Hematopoietic multipotent progenitor cell treated with erythropoietin and hydrocortisone succinate and interleukin-3 and kit ligand, for 4 days (in vitro differentiated cells): ENCODE measurements at places on chromosomes 12 and 14.

DNA sequence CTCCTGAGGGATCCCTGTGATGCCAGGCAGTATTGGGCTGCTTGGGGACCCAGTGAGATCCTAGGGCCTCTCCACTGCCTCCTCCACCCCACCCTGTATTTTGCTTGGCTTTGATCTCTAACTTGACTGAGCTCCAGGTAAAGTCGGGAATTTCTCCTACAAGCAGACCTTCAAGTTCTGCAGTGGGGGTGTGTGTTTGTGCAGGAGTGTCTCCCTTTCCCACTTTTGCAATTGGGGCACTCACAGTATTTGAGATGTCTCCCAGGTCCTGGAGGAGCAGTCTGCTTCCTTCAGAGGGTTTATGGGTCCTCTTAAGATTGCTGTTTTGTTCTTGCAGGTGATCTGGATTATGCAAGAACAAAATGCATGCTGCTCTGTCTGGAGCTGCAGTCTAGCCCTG lies 68.9 kb downstream of the ALG10B start:
- no peak for DNase-seq

DNA sequence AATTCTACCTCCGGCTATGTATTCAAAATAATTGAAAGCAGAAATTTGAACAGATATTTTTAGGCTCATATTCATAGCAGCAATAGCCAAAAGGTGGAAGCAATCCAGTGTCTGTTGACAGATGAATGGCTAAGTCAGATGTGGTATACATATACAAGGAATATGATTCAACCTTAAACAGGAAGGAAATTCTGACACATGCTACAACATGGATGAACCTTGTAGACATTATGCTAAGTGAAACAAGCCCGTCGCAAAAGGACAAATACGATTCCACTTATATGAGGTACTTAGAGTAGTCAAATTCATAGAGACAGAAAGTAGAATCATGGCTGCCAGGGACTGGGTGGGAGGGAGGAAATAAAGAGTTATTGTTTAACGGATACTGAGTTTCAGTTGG lies 331.6 kb downstream of the PCNX1 start:
- DNase-seq = no peak

DNA sequence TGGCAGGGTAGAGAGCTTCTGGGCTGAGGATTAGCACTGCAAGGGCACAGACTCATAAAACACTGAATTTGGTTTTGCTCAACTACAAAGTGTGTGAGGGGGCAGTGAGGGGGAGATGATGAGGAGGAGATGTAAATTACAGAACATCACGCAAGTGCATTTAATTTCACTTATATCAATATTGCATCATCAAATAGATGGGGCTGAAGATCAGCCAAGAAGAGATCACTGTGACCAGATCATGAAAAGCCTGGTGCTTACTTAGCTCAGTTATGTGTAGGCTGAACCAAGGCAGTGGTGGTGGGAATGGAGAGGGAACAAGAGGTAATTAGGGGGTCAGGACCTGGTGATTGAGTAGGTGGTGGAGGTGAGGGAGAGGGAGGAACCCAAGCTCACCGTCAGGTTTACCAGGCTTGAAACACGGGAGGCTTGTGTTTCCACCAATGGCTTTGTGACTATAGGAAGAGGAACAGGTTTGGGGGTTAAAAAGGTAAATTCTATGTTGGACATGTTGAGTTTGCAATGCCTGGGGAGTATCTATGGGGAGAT lies 11.3 kb downstream of the FOS start:
- DNase-seq = no peak

DNA sequence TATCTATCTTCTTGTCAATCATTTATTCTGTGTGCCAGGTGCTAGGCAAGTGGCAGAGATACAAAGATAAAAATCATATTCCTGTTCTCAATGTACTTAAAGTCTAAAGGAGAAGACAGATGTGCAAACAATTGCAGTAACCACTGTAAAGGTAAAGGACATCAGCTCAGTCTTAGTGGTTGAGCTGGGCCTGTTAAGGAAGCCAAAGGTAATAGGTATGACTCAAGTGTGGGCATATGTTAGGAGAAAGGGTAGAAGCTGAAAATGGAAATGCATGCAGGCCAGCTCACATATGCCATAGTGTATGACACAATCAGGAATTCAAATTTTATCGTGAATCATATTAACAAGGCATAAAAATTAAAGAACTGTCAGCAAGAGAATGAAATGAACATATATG lies 49.8 kb downstream of the FAR2 start:
- no peak for DNase-seq

DNA sequence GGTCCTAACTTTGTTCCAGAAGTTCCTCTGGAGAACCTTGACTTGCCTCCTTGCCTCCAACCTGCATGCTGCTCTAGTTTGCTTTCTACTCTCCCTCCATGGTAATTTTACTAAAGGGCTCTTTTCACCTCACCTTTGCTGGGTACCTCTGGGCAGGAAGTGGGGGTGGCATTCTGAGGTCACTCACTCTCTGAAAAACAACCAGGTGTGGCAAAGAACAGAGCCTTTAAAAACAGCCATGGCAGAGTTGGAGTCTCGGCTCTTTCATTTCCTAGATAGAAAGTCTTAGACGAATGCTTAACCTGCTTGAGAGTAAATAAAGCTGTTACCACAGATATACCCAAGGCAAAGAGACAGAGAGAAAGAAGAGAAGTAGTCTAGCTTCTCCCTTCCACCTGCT lies 827.9 kb downstream of the BCL11B start:
- DNase-seq = no peak

DNA sequence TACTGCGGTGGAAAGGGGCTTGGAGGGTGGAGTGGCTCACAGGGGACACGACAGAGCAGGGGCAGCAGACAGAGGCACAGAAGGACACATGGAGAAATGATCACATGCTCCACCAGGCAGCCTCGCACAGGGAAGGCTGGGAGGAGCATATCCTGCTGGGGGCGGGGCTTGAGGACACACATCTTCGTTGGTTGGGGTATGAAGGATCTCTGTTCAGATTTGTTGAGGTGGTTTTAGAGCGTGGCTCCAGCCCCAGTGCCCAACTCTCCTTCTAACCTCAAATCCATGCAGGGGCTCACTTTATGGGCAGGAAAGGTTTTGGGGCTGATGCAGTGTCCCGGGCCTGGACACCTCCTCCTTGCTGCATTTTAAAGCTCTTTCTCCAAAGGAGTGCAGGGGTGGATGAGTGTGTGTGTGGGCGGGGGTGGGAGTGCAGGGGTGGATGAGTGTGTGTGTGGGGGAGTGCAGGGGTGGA lies 733 bp upstream of the P3H3 start:
- DNase-seq = peak; percentile 66

- DNase-seq = no peak
Measured at GRCh38 chr12:25101092-25101445, 93.9 kb downstream of the DNAI7 start.

- peak; percentile 31 for DNase-seq
Measured at GRCh38 chr12:70264067-70264867, 21.0 kb downstream of the CNOT2 start.

DNA sequence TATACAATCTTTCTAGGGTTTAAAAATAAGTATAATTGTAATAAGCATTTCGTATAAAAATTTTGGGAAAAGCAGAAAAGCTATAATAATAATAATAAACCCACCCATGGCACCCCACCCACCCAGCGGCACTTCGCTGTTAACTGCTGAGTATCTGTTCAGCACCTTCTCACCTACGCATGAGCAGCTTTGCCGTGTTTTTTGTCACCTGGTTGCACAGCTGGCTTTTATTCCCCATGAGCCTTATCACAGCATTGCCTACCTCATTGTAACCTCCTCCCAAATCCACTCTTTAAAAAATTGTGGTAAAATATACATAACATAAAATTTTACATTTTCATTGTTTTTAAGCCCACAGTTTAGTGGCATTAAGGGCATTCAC lies 34.7 kb downstream of the CYP46A1 start:
- no peak for DNase-seq

DNA sequence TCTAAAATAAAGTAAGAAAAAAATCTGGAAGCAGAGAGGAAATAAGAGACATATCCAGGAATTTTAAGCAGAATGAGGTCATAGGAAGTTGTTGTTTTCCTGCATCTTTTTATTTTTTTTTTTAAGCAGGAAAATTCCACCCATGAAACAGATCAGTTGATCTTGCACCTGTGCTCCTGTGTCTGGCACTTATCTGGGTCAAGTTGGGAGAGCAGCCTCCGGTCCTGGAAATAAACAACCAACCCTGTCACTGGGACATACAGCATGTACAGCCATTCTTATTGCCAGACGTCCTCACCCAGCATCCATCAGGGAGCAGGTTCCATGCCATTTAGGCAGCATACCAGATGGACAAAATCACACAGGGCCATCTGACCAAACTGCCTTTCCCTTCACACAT lies 266.0 kb upstream of the BTG1 start:
- no peak for DNase-seq

DNA sequence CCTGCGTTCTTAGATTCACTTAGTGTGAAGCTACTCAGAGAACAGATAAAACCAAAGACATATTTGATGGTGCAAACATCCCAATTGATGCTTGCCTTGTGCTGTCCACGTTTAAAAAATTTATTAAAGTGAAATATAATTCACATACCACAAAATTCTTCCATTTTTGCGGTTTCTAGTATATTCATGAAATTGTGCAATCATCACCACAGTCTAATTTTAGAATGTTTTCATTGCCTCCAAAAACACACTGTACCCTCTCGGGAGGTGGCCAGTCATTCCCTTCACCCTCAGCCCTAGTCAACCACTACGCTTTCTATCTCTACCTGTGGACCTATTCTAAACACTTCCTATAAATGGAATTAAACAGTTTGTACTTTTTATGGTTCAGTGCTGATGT lies 1109.2 kb downstream of the FLRT2 start:
- DNase-seq = no peak

GRCh38 chr12:76549131-76549530 lies 10.4 kb downstream of the OSBPL8 start:
- no peak for DNase-seq

DNA sequence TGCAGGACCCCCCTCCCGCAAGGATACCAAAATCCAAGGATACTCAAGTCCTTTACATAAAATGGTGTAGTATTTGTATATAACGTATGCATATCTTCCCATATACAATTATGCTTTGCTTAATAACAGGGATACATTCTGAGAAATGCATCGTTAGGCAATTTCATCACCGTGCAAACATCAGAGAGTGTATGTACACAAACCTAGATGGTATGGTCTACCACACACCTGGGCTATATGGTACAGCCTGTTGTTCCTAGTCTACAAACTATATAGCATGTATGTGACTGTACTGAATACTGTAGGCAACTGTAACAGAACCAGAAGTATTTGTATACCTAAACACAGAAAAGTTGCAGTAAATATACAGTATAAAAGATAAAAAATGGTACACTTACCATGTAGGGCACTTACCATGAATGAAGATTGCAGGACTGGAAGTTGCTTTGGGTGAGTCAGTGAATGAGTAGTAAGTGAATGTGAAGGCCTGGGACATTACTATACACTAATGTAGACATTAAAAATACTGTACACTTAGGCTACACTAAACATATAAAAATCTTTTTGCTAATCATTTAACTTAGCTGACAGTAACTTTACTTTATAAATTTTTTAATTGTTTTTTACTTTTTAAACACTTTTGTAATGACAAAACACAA lies 141.1 kb downstream of the SLC41A2 start:
- no peak for DNase-seq

- DNase-seq = no peak
Measured at GRCh38 chr12:96880220-96880619, 26.8 kb upstream of the NEDD1 start.

DNA sequence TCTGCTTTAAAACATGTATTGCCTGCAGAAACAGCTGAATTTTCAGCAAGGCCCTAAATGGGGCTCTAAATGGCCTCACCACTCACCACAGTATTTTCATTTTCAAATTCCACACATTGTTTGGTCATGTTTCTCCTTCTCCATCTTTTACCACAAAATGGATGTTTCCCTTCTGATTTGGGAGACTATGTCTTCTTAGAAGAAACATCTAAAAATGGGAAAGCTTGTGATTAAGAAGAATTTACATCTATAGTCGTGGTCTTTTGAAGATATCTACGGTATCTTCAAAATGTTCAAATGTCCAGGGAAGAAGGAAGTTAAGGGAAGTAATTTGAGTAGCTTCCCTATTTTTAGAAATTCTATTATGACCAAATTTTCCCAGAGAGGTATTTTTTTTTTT lies 20.7 kb upstream of the TUBA1C start:
- no peak for DNase-seq

- DNase-seq = no peak
Measured at GRCh38 chr12:32901553-32901952, 5.0 kb upstream of the PKP2 start.

GRCh38 chr12:186006-186625 lies 27.8 kb downstream of the SLC6A12 start:
- no peak for DNase-seq

DNA sequence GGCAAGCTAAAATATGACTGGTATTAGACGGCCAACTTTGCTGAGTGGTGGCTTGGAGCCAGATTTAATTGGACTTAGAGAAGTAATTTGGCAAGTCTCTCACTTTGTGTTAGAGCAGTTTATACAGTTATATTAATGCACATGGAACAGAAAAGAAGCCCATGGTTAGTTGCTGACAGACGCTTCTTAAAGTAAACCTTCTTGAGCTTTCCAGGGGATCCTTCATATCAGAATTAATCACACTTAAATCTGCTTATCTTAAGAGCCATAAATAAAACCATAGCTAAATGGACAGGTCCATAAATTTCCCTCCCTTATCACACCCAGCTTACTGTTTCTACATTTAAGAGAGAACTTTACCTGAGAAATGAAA lies 9.6 kb downstream of the GSG1 start:
- DNase-seq = peak; percentile 18

DNA sequence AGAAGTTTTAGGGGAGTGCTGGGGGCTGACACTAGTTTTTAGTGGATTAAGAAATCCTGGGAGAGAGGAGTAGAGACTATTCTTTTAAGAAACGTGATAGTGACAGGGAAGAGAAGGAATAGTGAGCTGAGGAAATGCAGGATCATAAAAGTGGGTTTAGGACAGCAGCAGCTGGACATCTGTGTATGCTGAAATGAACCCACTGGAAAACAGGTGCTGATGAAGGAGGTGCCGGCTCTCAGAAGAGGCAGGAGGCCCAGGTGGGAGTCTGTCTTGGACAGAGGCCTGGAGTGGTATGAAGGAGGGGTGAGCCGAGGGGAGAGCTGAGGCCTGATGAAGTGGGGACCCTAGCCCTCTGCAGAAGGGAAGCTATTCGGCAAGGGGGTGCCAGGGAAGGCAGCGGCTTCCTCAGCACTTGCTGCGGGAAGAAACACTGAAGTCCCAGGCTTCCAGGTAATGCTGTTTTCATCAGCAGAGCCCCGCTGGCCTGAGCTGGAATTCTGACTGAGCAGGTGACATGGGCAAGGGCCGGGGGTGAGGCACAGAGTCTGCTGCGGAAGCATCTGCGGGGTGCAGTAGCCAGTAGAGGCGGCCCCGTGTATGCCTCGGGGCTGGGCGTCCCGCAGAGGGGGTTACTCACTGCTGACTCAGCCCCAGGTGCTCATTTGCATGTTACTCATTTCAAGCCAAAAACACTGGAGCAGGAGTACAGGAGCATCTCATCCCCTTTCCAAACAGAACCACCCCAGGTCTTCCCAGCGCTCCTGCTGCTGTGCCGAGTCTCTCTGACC lies 89.7 kb downstream of the TMCC3 start:
- no peak for DNase-seq

- DNase-seq = no peak
Measured at GRCh38 chr14:94376108-94376975, 12.1 kb downstream of the SERPINA1 start.
